ENCODE measurements at places on chromosomes 5 and 9.

DNA sequence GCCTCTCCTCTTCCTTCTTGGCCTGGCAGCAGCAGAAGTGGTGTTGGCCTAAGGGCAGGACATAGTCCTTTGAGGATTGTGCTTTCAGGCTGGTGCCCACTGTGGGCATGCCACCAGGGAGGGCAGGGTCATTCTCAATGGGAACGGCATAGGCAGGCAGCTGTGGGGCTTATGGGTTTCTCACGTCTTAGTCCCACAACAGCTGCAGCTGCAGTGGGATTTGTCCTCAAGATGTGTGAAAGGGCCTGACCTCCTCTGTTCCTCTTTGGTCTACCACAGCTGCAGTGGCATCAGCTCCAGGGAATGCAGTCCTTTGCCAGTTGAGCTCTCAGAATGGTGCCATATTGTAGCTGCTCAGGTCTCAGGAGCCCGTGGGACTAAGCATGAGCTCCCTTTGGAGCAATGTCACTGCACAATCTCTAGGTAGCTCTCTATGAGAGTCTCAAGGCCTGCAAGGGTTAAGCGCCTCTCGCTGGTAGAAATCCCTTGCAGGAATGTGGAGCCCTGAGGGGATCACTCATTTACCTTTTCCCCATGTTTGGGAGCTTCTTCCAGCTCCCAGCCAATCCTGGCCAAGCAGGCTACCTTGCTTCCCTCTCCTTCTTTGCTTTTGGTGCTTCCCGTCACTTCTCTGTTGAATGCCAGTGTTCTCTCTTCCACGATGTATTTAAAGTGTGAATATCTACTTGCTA lies 104.8 kb downstream of the GNA14 start:
- no peak for DNase-seq

GRCh38 chr5:170546282-170546681 lies 42.5 kb downstream of the KCNIP1 start:
- DNase-seq, result no peak

DNA sequence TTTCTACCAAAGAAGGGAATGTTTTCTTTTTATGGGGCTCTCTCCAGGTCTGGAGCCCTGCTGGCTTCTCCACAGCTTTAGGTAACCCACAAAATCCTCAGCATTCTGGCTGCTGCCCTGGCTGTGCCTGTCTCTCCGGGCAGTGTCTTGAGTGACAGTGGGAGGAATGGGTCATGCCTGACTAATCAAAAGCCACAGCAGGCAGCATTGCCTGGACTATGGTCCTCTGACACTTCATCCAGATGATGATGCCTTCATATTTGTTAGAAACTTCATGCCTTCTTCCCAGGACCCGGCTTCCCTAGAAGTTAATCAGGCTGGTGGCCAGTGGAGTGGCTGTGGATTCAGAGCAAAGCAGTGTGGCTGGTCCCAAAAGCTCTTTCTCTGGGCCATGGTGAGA lies 32.2 kb upstream of the TGFBI start:
- no peak for DNase-seq

DNA sequence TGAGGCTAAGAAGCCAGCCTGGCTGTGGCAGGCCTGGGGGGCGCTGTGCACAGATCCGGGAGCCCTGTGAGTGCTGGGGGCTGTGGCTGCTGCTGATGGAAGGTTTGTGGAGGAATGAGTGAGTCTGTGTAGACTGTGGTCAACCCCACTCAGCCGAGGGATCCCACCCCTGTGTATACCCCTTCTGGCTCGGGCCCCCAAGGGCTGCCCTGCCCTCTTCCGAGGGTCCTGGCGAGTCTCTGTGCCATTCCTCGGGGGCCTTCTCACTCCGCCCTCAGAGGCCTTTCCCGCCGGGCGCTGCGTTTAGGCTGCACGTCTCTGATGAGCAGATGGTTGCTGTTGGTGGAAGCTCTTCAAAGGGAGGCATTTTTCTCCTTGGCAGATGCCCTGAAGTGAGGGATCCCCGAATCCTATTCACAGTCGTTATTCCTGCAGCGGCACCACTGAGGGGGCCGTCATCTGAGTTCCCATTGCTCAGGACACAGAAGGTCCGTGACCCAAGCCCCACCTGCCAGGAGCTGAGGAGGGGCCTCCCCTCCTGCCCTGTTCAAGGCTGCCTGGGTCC lies 94.1 kb downstream of the RXRA start:
- DNase-seq, result no peak

Measured in NCI-H1092 (cell line).